ENCODE measurements at places on chromosomes 5 and 9.
A peak's percentile ranks its signal among the peaks of the same experiment; 100 is the strongest.

- peak; percentile 12 for DNase-seq
Measured at GRCh38 chr5:139710319-139711066, 62.3 kb downstream of the CXXC5 start.

DNA sequence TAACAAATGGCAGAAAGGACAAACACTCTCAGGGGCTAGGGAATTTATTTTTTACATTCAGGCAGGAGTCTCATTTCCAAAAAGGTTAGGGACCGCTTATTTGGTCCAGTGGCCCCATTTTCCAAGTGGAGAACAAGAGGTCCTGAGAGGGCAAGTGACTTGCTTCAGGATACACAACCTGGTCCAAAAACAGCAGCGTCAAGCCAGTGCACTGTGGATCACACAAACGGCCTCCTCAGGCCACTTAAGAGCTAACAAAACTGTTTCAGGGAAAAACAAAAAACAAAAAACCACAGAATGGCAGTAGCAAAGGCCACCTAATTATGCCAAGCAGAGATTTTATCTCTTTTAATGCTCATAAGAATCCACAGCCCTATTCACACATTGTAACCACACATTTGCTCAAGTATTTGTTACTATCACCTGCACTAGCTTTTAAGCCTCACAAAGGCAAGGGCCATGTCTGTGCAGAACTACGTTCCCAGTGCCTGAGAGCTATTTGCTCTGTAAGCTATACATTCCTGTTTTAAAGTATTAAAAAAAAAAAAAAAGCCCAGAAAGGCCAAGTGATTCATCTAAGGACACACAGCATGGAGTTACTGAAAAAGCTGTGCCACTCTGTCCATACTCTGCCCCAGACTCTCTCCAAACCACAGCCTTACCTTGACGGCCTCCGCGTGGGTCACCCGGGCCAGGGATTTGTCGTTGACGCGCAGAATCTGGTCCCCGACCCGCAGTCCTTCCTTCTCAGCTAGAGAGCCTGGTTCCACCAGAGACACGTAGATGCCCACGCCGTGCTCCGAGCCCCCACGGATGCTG lies 1.5 kb downstream of the WHRN start:
- DNase-seq = no peak

GRCh38 chr9:7907551-7908337 lies 108.2 kb upstream of the DMAC1 start:
- DNase-seq = no peak

DNA sequence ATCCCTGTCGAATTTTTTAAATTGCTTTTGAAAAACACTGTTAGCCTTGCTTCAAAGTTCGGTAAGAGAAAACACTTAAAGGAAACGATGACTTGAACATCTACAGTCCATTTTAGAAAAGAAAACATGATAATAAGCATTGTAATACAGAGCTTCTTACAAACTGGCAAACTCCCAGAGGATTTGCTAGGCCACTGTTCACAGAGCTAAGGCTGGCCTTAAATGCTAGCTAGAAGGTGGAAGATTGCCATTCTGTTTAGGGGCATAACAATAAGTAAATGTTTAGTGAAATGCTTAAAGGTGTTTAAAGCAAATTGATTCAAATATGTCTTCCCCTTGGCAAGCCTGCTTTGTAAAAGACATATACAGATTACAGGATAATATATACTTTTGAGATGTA lies 169.6 kb downstream of the TLE4 start:
- DNase-seq = no peak

GRCh38 chr9:112844771-112845542 lies 45.7 kb downstream of the SLC46A2 start:
- DNase-seq = peak; percentile 44

DNA sequence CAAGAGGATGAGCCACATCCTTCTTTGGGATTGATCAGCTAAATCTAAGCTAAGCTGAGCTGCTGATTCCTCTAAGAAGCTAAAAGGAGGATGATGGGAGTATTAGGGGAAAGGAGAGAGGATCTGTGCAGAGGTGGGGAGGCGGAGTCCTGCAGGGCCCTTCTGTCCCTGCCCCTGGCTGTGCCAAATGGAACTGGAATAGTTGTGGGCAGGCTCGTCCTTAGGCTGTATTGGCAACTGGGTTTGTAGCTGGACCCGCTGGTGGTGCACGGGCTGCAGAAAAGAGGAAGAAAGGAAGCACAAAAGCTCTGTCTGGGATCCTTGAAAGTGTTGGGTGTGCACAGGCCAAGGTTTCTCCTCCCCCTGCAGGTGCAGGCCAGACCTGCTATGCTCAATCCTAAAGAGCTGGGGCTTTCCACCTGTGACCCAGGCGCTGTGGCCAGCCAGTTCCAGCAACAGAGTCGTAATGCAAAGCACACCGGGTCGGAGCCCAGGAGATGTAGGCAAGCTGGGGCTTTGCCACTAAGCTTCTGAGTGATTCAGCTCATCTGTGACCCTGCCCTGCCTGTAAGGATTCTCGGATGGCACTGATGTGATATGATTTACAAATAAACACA lies 9.8 kb downstream of the CLTB start:
- DNase-seq = no peak

GRCh38 chr5:88679638-88680037 lies 203.3 kb downstream of the MEF2C start:
- DNase-seq = no peak

GRCh38 chr5:18740301-18740700 lies 1106.0 kb downstream of the TAF11L14 start:
- no peak for DNase-seq

DNA sequence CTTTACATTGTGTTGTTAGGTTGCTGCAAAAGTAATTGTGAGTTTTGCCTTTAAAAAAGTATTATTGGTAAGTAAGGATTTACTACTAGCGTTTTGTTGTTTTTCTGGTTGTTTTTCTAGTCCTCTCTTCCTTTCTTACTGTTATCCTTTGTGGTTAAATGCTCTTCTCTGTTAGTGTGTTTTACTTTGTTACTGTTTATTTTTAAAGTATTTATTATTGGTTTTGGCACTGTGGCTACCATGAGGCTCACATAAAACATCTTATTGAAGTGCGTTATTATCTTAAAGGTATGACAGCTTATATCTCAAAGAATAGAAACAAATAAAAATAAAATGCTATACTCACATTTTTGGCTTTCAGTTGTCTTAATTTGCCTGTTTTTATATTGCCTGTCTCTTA lies 17.6 kb downstream of the DMXL1 start:
- no peak for DNase-seq

GRCh38 chr9:82890865-82891264 lies 172.1 kb downstream of the RASEF start:
- DNase-seq = no peak

DNA sequence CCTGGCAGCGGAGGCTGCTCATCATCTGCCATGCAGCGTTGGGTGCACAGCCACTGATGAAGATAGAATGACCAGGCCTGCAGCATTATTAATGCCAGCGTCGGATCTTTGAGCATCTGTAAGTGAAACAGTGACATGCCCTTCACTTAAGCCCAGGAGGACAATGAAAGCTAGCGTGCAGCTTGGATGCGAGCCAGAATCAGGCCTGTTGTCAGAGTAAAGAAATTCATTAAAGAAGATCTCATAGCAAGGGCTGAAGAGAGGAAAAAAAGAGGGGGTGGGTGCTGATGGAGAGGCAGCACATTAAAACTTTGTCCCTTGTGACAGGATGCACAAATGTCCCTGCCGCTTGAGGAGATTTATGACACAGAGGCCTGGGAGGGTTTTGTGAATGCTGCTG lies 186.1 kb upstream of the MAST4 start:
- no peak for DNase-seq

DNA sequence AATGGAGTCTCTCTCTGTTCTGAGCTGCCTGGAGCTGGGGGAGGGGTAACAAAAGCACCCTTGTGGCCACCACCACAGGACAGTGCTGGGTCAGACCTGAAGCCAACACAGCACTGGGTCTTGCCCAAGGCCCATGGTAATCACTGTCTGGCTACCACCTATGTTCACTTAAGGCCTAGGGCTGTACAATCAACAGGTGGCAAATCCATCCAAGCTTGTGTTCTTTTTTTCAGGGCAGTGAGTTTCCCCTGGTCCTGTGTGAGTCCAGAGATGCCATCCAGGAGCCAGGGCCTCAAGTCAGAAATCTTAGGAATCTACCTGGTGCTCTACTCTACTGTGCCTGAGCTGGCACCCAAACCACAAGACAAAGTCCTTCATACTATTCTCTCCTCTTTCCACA lies 20.1 kb upstream of the OTP start:
- DNase-seq = no peak

DNA sequence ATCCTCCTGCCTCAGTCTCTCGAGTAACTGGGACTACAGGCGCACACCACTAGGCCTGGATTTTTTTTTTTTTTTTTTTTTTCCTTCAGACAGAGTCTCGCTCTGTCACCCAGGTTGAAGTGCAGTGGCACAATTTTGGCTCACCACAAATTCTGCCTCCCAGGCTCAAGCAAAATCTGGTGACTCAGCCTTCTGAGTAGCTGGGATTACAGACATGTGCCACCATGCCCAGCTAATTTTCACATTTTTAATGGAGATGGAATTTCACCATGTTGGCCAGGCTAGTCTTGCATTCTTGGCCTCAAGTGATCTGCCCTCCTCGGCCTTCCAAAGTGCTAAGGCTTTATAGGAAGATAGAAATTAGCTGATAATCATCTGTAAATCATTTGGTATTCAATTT lies 43.9 kb downstream of the NSA2 start:
- DNase-seq = no peak

- no peak for DNase-seq
Measured at GRCh38 chr9:137383081-137383783, 39.7 kb downstream of the EXD3 start.

GRCh38 chr9:87725356-87725899 lies 491 bp upstream of the CTSL start:
- DNase-seq = no peak

- DNase-seq = no peak
Measured at GRCh38 chr5:133391354-133392136, 220.8 kb downstream of the FSTL4 start.

DNA sequence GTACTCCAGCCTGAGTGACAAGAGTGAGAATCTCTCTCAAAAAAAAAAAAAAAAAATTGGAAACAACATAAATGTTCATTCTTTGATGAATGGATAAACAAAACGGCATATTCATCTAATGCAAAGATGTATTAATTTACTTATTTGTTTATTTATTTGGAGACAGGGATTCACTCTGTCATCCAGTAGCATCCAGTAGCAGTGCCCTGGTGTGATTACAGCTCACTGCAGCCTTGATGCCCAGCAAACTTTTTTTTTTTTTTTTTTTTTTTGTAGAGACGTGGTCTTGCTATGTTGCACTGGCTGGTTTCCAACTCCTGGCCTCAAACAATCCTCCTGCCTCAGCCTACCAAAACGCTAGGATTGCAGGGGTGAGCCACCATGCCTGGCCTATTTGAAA lies 24.4 kb downstream of the OR2V2 start:
- DNase-seq = no peak

DNA sequence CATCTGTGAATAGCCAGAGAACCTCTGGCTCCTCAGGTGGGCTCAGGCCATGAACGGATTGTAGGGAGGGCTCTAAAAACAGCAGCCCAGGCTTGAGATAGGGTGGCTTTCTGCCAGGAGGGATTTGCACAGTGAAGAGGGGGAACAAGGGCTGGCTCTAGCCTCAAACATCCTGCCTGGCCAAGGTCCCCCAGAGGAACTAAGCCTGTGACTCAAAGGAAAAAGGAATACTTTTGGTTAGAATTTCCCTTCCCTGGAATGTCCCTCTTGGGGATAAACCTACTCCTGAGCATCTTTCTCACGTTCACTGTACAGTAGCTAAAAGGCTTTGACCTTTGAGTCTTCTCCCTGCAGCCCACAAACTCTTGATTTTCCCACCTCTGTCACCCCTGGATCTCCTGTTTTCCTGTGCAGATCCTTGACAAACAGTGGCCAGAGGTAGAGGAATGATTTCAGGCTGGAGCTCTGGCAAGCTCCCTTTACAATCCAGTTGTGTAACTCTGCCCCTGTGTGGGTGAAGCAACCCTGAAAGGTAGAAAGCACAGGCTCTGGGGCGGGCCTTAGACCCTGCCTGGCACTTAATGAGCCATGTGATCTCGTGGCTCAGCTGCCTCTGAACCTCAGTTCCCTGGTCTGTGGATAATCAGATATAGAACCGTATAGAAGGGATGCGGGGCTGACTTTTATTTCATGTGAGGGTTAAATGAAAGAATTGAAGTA lies 17.4 kb downstream of the SEC61B start:
- no peak for DNase-seq

- no peak for DNase-seq
Measured at GRCh38 chr9:124133727-124134126, 122.2 kb downstream of the LHX2 start.

- DNase-seq = no peak
Measured at GRCh38 chr9:130159915-130160670, 12.1 kb upstream of the NCS1 start.

GRCh38 chr9:128232528-128233428 lies 29.6 kb downstream of the DNM1 start:
- DNase-seq = no peak

DNA sequence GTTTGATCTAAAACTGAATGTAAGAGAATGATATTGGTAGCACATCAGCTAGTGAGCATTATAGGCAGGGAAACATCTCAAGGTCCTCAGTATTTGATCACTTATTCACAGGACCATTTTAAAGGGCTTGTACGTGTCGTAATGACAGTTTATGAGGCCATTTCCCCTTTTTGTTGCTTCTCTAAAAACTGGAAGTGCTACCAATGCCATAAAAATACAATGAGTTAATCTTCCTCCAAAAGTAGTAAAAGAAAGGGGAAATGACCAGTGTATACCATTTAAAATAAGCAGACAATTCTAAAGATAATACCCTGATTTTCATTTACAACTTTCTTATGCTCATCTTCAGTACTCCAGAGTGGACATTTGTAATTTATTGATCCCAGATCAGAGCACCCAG lies 285.8 kb upstream of the PCSK5 start:
- no peak for DNase-seq

GRCh38 chr9:109031241-109031640 lies 17.9 kb upstream of the CTNNAL1 start:
- DNase-seq = no peak

- DNase-seq = no peak
Measured at GRCh38 chr5:172881691-172882370, 47.8 kb downstream of the ERGIC1 start.

- no peak for DNase-seq
Measured at GRCh38 chr9:127887792-127888191, 10.3 kb upstream of the AK1 start.

GRCh38 chr9:94514722-94515121 lies 40.2 kb upstream of the PCAT7 start:
- no peak for DNase-seq

GRCh38 chr9:97940233-97940632 lies 2.3 kb upstream of the HEMGN start:
- DNase-seq = no peak

GRCh38 chr5:94577466-94578245 lies 40.7 kb downstream of the KIAA0825 start:
- DNase-seq = no peak

- DNase-seq = no peak
Measured at GRCh38 chr9:98570055-98570454, 138.7 kb downstream of the GABBR2 start.

- no peak for DNase-seq
Measured at GRCh38 chr5:88669371-88670050, 213.5 kb downstream of the MEF2C start.

- DNase-seq = no peak
Measured at GRCh38 chr9:122821278-122821943, 7.0 kb downstream of the PDCL start.

- DNase-seq = no peak
Measured at GRCh38 chr9:100351508-100351907, 1.2 kb downstream of the TEX10 start.
